ENCODE measurements at places on chromosomes 3 and 15. TPM values are rescaled to one million over a fixed set of nuclear protein-coding genes. Genes with fewer than 3 reads are reported as not detected.

The DNAH12 gene
- not detected for total RNA-seq

- no peak overlapping the region for H3K4me3 ChIP-seq
- no peak for DNase-seq
- H3K36me3 ChIP-seq: no peaks in the 10 kb centered on the region
- peaks cover 10% of the 10 kb centered on the region for H3K27me3 ChIP-seq
Observed at GRCh38 chr3:197562398-197563251, 6.9 kb upstream of the BDH1 start.

DNA sequence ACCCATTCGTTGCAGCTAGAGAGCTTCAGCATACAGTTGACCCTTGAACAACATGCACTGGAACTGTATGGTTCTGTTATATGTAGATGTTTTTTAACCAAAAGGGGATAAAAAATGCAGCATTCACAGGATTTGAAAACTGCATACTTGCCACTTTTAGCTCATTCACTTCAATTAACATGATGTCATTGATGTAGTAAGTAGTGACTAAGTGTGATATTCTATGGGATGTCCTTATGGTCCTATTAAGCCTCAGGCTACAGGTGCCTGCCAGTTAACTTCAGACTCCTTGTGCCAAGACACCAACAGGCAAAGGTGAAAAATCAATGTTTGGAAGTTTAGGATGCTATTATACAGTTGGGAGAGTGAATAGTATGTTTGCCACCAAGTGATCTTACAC is 553.6 kb upstream of the NECTIN3 start:
- no peak overlapping the region for H3K27ac ChIP-seq
- DNase-seq: no peak
- no peak overlapping the region for H3K4me3 ChIP-seq
- H3K4me1 ChIP-seq: no peaks in the 10 kb centered on the region

- no peak overlapping the region for H3K4me3 ChIP-seq
- H3K27ac ChIP-seq: no peak overlapping the region
- H3K36me3 ChIP-seq: no peaks in the 10 kb centered on the region
- H3K27me3 ChIP-seq: no peaks in the 10 kb centered on the region
- no peak for DNase-seq
- peaks cover 3% of the 10 kb centered on the region for H3K4me1 ChIP-seq
Observed at GRCh38 chr3:45765266-45765851, 31.0 kb downstream of the SLC6A20 start.
